ENCODE measurements at places on chromosomes 7 and 10.

GRCh38 chr10:45220931-45221330 lies 94.5 kb downstream of the OR13A1 start:
- no peak for DNase-seq

DNA sequence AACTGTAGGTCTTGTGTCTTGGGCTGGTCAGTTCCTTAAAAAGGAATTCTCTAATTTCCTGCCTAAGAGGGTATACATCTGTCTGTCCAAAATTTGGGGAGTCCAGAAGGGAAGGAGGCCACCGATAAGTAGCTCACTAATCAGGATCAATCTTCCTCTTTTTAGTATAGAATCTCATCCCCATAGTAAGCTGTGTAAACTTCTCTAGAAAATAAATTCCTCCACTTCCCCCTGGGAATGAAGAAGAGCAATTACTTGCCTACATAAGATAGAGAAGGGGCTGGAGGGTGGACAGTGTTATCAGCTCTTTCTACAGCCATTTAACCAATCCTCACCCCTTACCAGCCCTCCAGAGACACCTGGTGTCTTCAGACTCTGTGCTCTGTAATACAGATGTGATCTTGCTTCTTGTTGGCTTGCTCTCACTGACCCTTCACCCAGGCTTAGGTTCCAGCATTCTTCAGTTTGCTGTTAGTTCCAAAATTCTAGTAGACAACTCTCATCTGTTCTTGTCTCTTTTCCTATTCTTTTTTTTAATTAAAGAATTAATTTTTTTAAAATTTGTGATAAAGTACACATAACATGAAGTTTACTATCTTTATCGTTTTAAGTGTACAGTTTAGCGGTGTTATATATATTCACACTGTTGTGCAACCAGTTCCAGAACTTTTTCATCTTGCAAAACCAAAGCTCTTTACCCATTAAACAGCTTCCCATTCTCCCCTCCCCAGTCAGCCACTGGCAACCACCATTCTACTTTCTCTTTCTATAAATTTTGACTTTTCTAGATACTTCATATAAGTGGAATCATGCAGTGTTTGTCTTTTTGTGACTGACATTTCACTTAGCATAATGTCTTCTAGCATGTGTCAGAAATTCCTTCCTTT lies 6.5 kb upstream of the PRKAR2B start:
- no peak for DNase-seq

- no peak for DNase-seq
These were observed 22.1 kb upstream of the HERPUD2 start for GRCh38 chr7:35717013-35717412.

DNA sequence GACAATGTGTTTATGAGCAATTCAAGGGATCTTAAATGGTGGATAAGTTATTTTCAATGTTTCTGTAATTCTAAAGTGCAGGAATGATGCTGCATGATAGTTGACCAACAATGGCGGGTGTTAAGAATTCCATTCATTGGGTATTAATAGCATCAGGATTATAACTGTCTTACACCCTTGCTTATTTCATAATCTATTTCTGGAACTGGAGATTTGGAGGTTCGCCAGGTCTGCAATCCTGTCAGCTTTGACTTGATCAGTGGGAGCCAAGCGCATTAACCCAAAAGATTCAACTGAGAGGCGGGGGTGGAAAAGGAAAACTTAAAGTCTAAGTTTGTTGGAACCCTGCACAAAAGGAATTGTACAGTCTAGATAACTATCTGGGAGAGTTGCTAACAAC lies 114.9 kb upstream of the ZEB1 start:
- DNase-seq: peak; percentile 48

DNA sequence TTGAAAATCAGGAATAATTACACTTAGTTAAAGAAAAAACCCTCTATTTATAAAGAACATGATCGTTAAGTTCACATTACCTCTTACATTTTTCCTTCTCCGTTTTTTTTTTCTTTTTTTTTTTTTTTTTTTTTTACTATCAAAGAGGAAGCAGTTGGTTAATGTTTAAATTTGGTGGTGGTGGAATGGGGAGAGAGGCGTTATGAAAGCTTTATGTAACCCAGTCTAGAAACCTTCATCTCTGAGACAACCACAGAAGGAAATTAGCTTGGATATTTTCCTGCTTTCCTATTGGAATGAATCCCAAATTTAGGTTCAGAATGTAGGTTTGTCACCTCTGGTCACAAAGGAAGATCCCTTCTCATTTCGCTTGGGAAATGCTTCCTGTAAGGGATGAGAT lies 31.5 kb upstream of the LHFPL3 start:
- DNase-seq: no peak

- DNase-seq: no peak
These were observed 39.1 kb upstream of the EBF3 start for GRCh38 chr10:130003166-130003565.

GRCh38 chr7:109246330-109247077 lies 676.8 kb downstream of the DNAJB9 start:
- DNase-seq: no peak

- no peak for DNase-seq
These were observed 547.9 kb upstream of the FOXK1 start for GRCh38 chr7:4134204-4134603.

- DNase-seq: no peak
These were observed 675.2 kb upstream of the GALNT17 start for GRCh38 chr7:70456719-70457118.

DNA sequence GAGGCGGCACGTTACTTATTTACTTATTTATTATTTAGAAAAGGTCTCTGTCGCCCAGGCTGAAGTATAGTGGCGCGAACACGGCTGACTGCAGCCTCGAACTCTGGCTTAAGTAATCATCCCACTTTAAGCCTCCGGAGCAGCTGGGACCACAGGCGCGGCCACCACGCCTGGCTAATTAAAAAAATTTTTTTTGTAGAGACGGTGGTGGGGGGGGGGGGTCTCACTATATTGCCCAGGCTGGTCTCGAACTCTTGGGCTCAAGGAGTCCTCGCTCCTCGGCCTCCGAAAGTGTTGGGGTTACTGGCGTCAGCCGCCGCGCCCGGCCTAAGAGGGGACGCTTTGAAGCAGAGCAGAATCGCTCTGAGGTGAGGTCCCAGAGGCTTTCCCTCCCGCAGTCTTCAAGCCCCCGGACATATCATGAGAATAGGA lies 675 bp upstream of the FRAT2 start:
- no peak for DNase-seq

DNA sequence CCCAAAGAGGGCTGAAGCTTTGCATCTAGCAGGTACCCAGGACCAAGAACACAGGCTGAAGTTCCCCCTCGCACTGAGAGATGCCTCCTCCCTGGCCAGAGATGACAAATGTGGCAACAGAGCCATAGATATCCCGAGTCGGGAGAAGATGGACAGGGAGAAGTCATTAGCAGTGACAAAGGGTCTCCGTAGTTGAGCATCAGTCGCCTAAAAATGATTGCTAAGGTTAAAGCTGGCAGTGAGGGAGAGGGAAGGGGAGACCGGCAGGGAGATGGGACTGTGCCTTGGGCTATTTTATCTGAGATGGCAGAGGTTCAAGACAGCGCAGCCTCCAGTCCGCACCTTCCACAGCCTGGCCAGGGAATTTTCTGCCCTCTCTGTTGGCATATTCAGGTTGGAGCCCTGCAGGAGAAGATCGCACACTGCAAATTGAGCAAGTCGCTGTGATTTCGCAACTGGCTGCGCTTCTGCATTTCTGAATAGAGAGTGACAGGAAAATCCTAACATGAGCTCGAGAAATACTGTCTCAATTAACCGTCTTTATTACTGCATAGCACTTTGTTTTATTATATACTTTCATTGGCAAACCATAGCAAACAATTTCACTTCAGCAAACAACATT lies 238.9 kb upstream of the GPR26 start:
- DNase-seq: no peak

GRCh38 chr10:51367127-51367526 lies 292.8 kb downstream of the PRKG1 start:
- DNase-seq: no peak

- no peak for DNase-seq
These were observed 184.0 kb upstream of the RNF32 start for GRCh38 chr7:156456503-156457115.

DNA sequence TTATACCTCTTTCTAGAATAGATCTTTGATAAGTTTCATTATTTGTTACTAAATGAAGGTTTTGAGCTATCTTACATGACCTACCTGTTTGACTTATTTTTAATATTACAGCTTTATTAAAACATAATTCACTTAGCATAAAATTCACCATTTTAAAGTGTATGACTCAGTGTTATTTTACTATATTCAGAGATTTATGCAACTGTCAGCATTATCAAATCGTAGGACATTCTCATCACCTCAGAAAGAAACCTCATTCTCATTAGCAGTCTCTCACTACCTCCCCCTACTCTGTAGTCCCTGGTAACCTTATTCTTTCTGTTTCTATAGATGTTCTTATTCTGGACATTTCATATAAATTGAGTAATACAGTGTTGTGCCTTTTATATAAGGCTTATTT lies 207.9 kb upstream of the FOXP2 start:
- no peak for DNase-seq

DNA sequence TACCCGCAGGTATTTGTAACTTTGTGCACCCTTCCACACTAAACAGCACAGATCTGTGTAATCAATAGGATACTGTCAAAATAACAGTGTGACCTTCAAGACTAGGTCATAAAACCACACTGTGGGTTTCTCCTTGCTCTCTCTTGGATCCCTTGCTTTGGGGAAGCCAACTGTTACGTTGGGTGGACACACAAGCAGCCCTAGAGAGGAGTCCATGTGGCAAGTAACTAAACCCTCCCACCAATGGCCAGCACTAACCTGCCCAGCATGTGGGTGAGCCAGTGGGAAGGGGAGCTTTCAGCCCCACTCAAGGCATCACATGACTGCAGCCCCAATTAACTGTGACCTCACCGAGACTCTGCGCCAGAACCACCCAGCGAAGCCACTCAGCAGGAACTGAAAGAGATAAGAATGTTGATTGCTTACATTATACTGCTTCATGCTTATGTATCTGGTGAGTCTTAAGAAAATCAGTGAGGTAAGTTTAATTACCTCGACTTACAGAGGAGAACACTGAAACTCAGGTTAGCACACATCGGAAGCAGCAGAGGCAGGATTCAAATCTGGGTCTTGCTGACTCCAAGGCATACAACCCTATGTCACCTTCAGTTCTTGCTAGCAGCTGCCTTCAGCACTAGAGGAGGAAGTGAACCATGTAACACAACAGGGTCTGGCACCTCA lies 9.4 kb upstream of the ZC3HAV1 start:
- DNase-seq: no peak

All from tibial artery (tissue), 4 donors.